ENCODE measurements at places on chromosomes 4 and X.
A peak's percentile ranks its signal among the peaks of the same experiment; 100 is the strongest.

- DNase-seq: no peak
These were observed 86.4 kb downstream of the DHRSX start for GRCh38 chrX:2414384-2414783.

GRCh38 chr4:51830156-51830720, 12.7 kb upstream of the DCUN1D4 start:
- no peak for DNase-seq

- no peak for DNase-seq
These were observed 398.2 kb upstream of the LCORL start for GRCh38 chr4:18419780-18420179.

DNA sequence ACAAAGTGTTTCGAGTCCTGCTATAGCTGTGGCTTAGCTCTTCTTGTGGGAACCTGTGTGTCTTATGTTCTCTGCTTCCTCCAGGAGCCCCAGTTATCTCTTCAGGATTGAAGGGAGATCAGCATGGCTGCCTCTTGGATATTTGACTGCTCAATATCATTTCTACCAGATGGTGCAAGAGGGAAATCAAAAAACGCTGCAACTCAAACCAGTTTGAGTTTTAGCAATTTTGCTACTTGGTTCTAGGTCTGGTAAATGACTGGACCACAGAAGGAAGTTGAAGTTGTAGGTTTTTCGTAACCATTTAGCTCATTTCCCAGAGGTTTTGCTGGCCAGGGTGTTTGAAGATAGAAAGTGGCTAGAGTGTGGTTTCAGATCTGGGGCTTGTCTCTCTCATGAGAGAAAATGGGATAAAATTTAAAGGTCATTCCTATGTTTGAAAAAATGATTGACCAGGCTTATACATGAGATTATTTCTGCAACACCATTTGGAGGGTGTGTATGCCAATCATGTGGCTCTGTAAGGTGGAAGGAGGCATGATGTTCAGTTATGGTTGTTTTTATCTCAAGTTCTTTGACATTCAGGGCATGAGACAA, 210.4 kb downstream of the SPRY1 start:
- no peak for DNase-seq

- no peak for DNase-seq
These were observed 319.6 kb upstream of the BMP3 start for GRCh38 chr4:80710748-80711451.

- DNase-seq: peak; percentile 1
These were observed 1826.0 kb downstream of the STIM2 start for GRCh38 chr4:28686618-28687017.

- no peak for DNase-seq
These were observed 157.5 kb upstream of the SMIM31 start for GRCh38 chr4:164596318-164596878.

GRCh38 chr4:62475596-62475995, 1275.5 kb downstream of the ADGRL3 start:
- no peak for DNase-seq

- DNase-seq: no peak
These were observed 4.2 kb downstream of the HDAC6 start for GRCh38 chrX:48806081-48806480.

DNA sequence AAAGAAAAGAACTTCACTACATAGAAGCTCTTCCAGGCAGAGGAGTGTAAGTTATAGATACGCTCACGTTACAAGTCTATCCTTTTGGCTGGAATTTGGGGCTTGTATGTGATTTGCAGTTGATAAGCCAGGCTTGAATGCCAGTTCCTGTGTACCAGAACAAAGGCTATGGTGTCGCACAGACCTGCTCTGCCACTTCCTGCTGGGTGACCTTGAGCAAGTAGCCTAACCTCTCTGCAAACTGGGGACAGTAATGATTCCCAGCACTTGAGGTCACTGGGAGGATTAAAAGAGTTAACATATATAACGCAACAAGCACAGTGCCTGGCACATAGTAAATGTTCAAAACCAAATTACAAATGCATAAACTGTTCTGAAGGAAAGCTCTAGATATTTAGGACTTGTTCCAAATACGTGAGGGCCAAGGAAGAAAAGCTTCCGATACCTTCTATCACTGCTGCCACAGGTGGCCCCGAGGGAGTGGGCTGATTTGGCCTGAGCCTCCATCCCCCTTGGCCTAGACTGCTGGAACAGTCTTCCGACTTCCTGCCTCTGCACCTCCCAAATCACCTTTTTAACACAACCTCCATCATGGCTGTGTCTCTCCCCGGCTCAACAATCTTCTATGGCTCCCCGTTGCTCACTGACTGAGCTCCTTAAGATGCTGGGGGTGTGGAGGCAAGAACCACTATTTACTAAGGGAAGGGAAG, 1.3 kb upstream of the SOWAHD start:
- no peak for DNase-seq

DNA sequence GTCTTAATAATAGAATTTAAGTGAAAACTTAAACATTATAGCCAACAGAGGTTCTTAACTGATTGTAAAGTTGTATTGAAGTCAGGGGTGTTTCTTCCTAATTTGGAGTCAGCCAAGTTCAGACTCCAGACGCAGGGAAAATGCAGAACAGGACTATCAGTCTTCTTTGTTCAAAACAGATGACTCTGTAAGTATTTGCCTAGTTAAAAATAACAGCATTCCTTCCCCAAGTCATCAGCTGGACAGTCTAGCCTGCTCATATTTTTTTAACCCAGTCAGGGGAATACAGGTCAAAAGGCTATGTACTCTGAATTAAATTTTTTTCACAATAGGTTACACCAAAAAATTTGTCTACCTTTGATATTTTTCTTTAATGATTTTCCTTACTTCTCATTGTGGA, 73.8 kb upstream of the DCLK2 start:
- no peak for DNase-seq

DNA sequence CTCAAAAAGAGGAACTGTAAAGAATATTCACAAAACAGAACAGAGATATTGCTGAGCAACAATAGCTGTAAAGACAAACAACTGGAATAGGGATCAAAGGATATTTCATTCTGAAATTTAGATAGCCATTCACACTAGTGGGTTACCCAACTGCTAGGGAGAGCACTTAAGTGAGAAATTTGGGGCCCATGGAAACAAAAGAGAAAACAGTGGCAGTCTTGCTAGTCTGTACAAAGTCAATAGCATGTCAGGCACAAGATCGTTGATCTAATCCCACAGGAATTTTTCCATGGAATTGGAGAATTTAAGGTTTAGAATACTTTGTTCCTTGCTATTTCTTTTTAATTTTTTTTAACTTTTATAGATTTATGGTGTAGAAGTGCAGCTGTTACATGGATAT, 467.0 kb downstream of the PCDH18 start:
- DNase-seq: no peak

GRCh38 chrX:6599230-6599860, 64.4 kb upstream of the VCX3A start:
- DNase-seq: no peak

- DNase-seq: no peak
These were observed 85.1 kb downstream of the PDK3 start for GRCh38 chrX:24550166-24550565.

- peak; percentile 51 for DNase-seq
These were observed 632 bp downstream of the PLP2 start for GRCh38 chrX:49172280-49172780.

DNA sequence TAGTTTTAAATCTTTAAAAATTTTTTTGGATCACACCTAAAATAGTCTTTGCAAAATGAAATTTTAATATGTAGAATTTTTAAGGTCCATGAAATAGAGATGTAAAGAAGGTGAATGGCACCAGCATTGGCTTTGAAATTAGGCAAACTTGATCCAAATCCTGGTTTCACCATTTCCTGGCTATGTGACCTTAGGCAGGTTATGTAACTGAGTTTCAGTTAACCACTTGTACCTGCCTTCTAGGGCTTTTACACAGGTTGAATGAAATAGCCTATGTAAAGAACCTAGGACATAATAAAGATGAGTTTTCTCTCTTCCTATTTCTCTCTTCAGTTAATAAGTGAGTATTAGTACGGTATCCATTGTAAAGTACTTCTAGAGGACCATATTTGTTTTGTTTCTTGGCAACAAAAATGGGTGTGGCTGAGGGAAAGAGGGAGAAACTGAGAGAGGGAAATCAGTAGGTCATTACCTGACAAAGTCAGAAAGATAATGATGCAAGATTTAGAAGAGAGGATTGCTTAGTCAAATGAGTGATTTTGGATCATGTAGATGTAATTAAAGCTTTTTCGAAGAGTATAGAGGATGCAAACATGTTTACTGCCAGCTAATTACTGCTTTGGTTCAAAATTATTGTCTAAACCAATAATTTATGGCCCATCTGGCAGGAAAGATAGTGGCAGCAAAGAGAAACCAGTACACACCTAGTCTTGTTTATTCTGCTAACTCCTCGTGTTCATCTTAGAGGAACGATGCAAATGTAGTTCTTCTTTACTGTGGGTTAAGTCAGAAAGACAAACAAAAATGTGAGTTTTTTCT, 81.9 kb downstream of the PDLIM5 start:
- peak; percentile 29 for DNase-seq

DNA sequence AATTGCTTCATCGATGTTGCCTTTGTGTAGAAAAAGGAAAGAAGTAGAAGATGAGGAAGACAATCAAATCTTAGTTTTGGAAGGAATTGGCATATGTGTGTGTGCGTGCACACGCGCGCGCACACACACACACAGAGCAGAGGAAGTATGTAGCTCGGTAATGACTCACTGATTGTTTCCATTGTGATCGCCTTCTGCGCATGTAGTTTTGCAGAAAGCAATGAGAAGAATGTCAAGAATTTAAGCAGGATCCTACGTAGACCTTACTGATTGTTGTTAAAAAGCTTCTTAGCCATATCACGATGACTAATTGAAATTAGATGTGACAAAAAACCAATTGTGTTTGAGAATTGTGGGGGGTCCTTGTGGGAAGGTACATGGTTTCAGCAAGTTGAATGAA, 12.8 kb upstream of the LIMCH1 start:
- no peak for DNase-seq

GRCh38 chr4:153438916-153439756, 27.0 kb upstream of the TMEM131L start:
- no peak for DNase-seq

- no peak for DNase-seq
These were observed 415.2 kb upstream of the HS3ST1 start for GRCh38 chr4:11843927-11844326.

- DNase-seq: no peak
These were observed 26.7 kb upstream of the C1QTNF7 start for GRCh38 chr4:15400981-15401671.

DNA sequence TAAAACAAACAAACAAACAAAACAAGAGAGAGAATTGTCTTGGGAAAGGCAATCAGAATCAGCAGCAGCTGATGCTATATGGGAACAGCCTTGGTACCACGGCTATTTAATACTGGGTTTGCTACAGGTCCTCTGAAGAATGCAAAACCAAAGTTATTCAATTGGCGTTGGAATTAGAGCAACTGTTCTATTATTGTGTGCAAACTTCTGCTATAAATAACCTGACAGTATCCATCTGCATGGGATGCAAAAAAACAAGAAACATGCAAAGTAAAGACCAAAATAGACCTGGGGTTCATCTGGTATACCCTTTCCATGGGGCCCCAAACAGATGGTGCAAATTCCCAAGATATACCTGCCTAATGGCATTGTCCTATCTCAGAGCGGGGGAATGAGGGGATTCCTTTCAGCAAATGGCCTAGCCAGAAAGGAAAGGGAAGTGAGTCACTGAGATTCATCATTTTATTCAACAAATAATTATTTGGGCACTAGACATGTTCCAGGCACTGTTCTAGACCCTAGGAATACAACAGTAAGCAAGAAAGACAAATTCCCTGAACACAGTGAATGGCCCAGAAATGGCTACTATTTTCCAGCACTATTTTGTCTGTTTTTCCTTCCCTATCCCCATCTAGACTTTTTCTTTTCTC, 268.9 kb downstream of the FBXW7 start:
- no peak for DNase-seq

- no peak for DNase-seq
These were observed 50.1 kb downstream of the RXFP1 start for GRCh38 chr4:158571736-158572135.

DNA sequence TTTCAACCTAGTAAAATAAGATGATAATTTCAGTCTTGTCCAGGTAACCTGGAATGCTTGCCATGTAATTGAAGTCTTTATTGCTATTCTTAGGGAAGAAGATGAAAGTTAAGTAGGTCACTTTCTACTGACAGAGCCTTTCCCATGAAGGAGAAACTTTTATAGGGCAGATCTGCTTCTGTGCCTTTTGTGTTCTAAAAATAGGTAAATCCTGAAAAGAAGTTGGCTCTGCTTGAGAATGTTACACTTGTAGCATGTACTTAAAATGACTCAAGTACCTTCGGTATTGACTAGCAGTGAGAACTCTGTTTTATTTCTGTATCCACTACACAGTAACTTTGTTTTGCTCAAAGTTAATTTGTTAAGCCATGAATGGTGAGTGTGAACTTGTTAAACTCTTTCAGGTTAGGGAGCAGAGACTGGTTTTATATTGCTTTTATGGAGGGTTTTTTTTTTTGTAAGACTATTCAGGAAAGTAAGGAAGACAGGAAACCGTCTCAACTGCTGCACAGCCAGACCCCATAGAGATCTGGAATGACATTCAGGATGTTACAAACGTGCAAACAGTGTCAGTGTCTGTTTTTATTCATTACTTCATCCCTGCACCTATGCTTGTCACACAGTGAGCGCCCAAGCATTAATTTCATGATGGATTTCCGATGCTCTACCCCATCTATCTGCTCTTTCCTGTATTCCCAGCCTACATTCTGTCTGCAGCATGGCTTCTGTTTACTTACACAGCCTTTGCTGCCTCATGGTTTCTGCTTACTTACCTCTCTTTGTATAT, 53.0 kb downstream of the SEPTIN11 start:
- no peak for DNase-seq

DNA sequence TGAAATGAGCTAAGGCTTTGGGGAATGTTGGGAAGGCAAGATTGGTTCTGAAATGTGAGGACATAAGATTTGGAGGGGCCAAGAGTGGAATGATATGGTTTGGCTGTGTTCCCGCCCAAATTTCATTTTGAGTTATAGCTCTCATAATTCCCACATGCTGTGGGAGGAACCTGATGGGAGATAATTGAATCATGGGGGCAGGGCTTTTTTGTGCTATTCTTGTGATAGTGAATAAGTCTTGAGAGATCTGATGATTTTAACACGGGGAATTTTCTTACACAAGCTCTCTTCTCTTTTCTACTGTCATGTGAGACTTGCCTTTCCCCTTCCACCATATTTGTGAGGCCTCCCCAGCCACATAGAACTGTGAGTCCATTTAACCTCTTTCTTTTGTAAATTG, 157.6 kb upstream of the C1QTNF7 start:
- DNase-seq: no peak

GRCh38 chrX:132033166-132033565, 10.1 kb downstream of the STK26 start:
- DNase-seq: no peak

GRCh38 chr4:110586131-110586850, 36.6 kb downstream of the PITX2 start:
- DNase-seq: no peak

GRCh38 chr4:7335344-7336066, 99.2 kb downstream of the PSAPL1 start:
- peak; percentile 34 for DNase-seq
